GM23338 (cell line): ENCODE measurements at places on chromosomes 7 and 10. TPM values are rescaled to one million over a fixed set of nuclear protein-coding genes. Genes with fewer than 3 reads are reported as not detected.

GNGT1 gene
- polyA plus RNA-seq, result 0.87 and 1.6 TPM in 2 replicates

DNA sequence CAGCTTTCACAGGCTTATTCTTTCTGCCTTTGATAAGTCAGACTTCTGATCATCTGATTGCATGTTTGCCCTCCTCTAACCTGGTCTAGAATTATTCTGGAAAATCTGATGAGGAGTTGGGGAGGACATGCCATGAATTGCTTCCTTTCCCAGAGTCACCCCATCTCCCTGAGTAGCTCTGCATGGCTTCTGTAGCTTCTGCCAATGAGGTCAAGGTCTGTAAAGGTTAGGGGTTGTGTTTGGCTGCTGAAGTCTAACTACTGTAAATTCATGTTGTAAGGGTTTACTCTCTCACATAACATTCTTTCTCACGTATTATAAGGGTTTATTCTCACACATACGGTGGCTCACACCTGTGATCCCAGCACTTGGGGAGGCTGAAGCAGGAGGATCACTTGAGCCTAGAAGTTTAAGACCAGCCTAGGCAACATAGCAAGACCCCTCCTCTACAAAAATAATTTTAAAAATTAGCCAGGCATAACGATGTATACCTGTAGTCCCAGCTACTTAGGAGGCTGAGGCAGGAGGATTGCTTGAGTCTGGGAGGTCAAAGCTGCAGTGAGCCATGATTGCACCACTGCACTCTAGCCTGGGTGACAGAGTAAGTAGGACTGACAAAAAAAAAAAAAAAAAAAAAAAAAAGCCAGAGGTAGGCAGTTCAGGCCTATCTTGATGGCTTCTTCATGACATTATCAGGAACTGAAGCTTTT, 10.7 kb downstream of the GSTO2 start:
- no peak for DNase-seq

DNA sequence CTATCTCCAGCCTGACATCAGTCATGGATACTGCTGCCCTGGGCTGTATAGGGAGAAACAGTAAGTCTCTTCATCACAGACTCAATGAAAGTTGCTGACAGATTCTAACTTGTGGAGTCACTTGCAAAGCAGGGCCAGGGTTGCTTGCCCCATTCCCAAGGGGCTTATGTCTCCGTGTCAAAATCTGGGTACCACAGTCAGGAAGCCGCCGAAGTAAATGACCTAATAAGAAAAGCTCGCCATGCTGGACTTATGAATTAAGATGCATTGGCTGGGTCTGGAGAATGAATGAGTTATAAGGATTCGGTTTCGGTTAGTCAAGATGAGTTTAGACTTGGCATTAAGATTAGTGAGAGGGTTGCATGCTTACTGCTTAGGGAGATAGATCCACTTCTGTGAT, 10.8 kb upstream of the OR6V1 start:
- DNase-seq, result no peak

DNA sequence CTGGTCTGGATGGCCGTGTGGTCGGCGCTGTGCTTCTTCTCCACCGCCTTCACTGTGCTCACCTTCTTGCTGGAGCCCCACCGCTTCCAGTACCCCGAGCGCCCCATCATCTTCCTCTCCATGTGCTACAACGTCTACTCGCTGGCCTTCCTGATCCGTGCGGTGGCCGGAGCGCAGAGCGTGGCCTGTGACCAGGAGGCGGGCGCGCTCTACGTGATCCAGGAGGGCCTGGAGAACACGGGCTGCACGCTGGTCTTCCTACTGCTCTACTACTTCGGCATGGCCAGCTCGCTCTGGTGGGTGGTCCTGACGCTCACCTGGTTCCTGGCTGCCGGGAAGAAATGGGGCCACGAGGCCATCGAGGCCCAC, 1.1 kb downstream of the FZD9 start:
- DNase-seq, result no peak

UNC5B gene
- polyA plus RNA-seq, result 8.0 and 8.7 TPM in 2 replicates

SPAM1 gene
- not detected in 2 replicates for polyA plus RNA-seq

DNA sequence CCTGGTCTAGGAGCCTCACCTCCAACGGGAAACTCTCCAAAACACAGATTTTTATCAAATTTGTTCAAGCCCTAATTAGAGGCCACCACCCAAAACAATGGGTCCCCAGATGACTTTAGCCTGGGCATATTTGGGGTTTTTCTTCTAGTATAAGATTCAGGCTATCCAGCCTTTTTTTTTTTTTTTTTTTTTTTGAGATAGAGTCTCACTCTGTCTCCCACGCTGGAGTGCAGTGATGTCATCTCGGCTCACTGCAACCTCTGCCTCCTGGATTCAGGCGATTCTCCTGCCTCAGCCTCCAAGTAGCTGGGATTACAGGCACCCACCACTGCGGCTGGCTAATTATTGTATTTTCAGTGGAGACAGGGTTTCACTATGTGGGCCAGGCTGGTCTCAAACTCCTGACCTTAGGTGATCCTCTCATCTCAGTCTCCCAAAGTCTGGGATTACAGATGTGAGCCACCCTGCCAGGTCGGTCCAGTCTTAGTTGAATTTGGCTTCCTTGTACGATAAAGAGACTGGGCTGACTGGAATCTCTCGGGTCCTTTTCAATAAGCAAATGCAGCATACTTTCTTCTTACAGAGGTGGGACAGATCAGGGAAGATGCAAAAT, 91.4 kb upstream of the KLF6 start:
- peak; percentile 35 for DNase-seq

DNA sequence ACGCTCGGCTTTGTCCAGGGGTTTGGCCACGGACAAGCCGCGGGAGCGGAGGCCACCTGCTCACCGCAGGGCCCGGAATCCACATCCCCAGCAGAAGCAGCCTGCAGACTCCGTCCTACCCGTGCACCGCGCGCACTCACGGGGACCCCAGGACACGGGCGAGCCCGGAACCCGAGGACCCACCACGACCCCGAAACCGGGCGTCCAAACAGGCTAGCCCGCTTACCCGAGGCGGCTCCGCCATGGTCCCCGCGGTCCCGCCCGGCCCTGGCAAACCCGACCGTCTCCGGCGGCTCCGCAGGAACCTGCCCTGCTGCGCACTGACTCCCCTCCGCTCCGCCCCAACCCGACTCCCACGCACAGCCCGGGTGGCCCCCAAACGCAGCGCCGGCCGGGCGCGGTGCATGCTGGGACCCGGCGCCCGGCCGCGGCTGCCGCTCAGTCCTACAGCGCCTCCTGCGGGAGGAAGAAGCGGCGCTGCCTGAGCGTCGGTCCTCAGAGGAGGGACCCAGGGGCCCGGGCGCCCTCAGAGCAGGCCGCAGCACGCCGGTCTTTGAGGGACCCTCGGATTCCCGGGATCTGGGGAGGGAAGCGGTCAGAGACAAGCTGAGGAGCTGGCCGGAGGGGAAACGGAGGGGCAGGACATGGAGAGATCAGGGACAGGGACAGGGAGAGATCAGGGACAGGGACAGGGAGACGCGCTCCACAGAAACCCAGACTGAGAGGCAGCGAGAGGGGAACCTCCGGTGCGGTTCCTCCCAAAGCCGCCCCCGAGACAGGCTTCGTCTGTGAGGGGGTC, at the start of gene ZNF786:
TSS of gene ZNF786 (minus strand) at position 322 of the 799 bp plus-strand sequence. CDS start at position 244, 78 bp downstream.
- peak; percentile 95 for DNase-seq

GRCh38 chr10:64115471-64115870, 594.3 kb downstream of the REEP3 start:
- DNase-seq, result no peak

DNA sequence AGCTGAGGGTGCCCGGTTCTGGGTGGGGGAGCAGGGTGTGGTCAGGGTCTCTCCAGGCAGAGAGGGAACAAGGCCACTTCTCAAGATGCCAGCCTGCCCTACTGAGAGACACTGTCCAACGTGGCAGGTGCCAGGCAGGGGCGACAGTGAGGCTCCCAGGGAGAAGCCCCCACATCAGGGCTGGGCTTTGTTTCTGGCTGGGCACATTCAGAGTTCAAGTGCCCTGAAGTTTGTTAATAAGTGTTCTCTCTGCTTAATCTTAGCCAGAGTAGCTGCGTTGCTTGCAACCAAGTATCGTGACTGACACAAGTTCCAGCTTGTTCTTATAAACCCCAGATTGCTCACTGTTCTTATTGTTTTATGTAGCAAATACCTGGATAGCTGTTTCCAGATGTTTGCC, 21.8 kb downstream of the FOXL3 start:
- no peak for DNase-seq

VWA2 gene
- 0.35 and 0.48 TPM in 2 replicates for polyA plus RNA-seq

DNAJC9 gene
- 23.6 and 31.0 TPM in 2 replicates for polyA plus RNA-seq

DNA sequence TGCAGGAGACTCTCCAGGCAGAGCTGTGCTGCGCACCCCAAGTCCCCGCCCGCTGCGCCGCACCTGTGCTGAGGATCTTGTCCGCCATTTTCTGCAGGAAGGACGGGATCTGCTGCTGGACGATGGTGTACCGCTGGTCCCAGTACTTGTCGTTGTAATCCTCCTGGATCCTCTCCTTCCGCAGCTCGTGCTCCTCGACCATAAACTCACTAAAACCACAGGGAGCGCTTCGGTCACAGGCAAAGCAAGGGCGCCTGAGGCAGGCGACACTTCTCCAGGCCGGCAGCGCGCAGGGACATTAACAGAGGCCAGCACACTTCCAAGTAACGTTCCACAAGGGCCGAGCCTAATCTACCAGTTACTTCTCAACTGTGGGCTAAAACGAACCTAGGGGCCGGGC, 13.1 kb upstream of the ADAM8 start:
- DNase-seq, result no peak

DNA sequence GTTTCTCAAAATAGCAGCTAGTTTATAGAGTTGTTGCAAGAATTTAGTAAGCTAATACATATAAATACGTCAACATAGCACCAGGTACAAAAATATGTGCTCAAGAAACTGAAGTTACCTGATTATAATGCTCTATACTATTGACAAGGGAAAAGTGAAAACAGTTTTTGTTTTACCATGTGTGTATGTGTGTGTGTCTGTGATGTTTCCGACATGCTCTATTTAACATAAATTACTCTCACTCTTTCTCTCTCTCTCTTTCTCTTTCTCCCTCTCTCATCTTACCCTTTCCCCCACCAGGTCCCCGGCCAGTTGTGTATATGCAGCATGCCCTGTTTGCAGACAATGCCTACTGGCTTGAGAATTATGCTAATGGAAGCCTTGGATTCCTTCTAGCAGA, 4.3 kb downstream of the LIPN start:
- no peak for DNase-seq

ADARB2 gene
- 1.7 and 2.0 TPM in 2 replicates for polyA plus RNA-seq

TMEM270 gene
- polyA plus RNA-seq, result not detected in 2 replicates
